ENCODE measurements at places on chromosomes 3 and 15. TPM values are rescaled to one million over a fixed set of nuclear protein-coding genes. Genes with fewer than 3 reads are reported as not detected.

The UPK1B gene
- 0.98 TPM for total RNA-seq

The TM6SF1 gene
- 7.8 TPM for total RNA-seq

The QTRT2 gene
- 21.4 TPM for total RNA-seq

The DPPA2 gene
- total RNA-seq: not detected

The RETNLB gene
- total RNA-seq: not detected

The ACKR4 gene
- 3.1 TPM for total RNA-seq

The XCR1 gene
- 0.27 TPM for total RNA-seq

The DISP2 gene
- total RNA-seq: 2.1 TPM

The DAZL gene
- total RNA-seq: not detected

The C3orf38 gene
- 29.1 TPM for total RNA-seq

The CLDN16 gene
- total RNA-seq: 0.53 TPM

The CELF6 gene
- 3.3 TPM for total RNA-seq

The FEZF2 gene
- total RNA-seq: not detected

The ITGB5 gene
- total RNA-seq: 138 TPM

The CIB2 gene
- total RNA-seq: 5.4 TPM

The SYNM gene
- total RNA-seq: 33.7 TPM
